ENCODE measurements at places on chromosomes 7 and 10.
A peak's percentile ranks its signal among the peaks of the same experiment; 100 is the strongest.

GRCh38 chr7:98733036-98733435 is 116.0 kb downstream of the NPTX2 start:
- DNase-seq = no peak

DNA sequence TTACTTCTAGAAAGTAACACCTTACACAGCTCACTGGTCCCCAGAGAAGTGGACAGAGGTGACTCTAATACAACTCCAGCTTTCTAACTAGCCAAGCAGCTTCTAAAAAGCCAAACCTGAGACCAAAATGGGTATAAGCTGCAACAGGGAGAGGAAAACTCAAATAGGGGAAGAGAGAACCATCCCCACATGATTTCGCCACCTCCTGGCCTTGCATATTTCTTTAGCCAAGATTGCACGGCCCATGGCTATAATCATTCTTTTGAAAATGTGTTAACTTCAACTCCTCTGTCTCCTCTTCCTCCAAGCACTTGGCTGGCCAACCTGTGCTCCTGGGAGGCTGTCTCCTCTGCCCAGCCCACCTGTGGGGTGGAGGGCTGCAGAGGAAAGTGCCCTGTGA is 28.7 kb downstream of the NUP42 start:
- no peak for DNase-seq

DNA sequence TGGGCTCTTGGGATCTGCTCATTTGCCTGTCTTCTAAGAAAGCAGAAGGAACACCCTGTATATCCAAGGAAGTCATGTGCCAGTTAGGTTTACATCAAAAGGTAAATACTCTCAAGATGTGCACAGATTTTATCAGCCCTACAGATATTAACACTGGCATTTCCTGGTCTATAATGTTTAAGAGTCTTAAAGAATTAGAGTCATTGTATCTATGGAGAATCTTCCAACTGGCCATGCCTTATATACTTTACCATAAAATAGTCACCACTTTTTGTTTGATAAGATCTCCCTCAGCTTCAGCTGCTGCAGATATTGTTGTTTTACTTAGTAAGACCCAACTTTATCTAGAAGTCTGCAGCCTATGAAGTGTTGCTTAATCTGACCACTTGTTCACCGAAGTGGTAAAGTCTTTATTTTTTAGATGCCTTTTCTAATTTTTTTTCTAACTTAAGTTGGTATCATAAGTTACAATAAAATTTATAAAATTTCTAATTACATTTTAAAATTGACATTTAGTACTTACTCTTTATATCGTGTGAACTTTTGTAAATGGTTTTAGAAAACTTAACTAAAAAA is 58.5 kb downstream of the CPED1 start:
- no peak for DNase-seq

GRCh38 chr10:122494173-122494820 is 32.9 kb downstream of the HTRA1 start:
- DNase-seq = no peak

DNA sequence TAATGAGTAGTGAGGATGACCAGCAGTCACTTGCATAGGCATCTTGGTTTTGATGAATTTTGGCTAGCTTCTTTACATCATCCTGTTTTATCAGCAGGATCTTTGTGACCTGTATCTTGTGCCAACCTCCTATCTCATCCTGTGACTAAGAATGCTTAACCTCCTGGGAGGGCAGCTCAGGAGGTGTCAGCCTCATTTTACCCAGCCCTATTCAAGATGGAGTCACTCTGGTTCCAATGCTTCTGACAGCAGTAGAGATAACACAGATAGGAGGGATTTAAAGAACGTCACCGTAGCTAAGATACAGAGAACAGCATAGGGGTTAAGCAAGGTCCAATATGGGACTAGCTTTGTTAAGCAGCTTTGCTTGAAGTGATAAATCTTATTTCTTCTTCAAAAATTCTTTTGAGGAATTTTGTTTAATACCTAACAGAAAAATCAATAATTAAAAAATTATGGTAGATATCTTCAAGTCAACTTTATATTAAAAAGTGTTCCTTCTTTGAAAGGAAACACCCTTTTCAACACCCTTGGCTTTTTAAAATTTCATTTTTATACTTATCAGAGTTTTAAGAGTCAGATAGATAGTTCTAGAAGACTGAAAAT is 39.9 kb downstream of the TMEM229A start:
- DNase-seq = no peak

- DNase-seq = no peak
These were observed 166.8 kb downstream of the USP6NL start for GRCh38 chr10:11444531-11445228.

DNA sequence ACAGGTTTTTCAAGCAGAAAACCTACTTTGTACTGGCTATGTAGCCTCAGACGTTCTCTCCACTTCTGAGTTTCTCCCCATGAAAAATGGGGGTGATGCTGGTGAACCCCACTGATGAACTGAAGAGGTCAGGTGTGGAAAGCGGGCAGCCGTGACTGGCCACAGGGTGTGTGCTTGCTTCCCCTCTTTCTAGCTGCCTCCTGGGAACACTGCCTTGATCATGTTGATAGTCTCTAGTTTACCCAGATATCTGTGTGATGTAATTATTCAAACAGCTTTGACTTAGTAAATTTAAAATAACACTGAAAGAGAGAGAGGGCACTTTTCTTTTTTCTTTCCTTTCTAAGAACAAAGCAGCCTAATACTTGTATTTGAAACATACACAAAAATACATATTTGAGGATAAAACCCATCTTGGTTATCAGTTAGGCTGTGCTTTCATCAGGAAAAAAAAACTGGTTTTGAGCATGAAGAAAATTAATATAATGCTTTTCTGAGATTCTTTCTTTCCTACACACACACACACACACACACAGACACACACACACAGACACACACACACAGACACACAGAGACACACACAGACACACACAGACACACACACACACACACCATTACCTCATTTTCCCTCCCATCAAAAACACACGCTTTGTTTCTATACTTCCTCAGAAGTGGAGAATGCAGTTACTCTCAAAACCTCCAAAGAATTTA is 76.7 kb downstream of the MACC1 start:
- DNase-seq = no peak

- no peak for DNase-seq
These were observed 39.7 kb upstream of the ZNF32 start for GRCh38 chr10:43688348-43688892.

DNA sequence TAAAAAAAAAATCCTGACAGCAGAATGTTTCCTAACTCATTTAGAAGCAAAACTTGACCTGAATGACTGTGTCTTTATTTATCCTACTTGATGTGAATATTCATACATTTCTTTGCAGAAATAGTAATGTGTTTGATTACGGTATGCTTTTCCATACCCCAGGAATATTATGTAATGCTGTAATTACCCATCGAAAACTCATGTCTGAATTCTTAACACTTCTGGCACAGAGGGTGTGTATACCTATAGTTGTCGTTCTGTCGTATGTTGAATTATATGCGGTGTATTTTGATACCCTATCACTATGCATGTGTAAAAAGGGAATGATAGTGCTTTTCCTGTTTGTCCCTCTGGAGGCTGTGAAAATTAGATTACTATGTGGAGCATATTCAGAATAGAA is 26.6 kb downstream of the SDK1 start:
- DNase-seq = no peak

DNA sequence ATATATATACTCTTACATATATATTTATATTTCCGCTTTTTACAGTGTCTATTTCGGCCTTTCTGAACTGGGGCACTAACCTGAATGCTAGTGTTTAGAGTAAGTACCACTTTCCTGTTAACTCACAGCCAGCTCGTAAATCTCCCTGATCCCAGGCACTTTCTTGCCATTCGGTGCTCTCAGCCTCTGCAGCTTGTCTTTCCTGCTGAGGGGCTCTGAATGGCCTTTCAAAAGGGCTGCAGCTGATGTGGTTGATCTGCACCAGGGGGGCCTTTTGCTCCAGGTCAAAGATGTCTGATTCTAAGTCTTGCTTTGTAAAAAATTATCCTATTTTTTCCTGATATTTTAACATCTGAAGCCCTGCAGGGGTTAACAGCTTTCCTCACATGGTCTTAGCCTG is 25.5 kb upstream of the HPS1 start:
- no peak for DNase-seq

- DNase-seq = peak; percentile 18
These were observed 170.9 kb upstream of the SMIM30 start for GRCh38 chr7:113289140-113289740.

GRCh38 chr10:102113261-102113955 is 6.8 kb downstream of the LDB1 start:
- no peak for DNase-seq

- no peak for DNase-seq
These were observed 6.0 kb upstream of the ZNRF2 start for GRCh38 chr7:30278376-30278775.

DNA sequence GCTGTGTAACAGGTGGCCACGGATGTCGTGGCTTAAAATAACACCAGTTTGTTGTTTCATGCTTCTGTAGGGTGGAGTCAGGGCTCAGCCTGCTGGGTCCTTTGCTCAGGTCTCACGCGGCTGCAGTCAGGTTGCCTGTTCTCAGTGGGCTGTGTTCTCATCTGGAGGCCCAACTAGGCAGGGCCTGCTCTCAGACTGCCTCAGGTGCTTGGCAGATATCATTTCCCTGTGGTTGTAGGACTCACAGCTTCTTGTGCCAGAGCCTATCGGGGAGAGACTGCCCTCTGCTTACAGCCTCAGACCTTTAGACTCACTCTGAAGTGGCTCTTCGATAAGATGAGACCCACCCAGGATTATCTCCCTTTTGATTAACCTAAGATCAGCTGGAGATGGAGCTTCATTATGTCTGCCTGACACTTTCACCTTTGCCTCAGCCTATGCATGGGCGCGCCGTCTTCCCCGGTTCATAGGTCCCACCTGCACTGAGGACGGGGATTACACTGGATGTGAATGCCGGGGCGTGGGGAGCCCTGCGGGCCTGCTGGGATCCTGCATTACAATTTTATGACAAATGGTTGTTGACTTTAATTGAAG is 55.3 kb downstream of the INPP5A start:
- DNase-seq = no peak

GRCh38 chr10:84563355-84563754 is 235.0 kb downstream of the CCSER2 start:
- DNase-seq = no peak

DNA sequence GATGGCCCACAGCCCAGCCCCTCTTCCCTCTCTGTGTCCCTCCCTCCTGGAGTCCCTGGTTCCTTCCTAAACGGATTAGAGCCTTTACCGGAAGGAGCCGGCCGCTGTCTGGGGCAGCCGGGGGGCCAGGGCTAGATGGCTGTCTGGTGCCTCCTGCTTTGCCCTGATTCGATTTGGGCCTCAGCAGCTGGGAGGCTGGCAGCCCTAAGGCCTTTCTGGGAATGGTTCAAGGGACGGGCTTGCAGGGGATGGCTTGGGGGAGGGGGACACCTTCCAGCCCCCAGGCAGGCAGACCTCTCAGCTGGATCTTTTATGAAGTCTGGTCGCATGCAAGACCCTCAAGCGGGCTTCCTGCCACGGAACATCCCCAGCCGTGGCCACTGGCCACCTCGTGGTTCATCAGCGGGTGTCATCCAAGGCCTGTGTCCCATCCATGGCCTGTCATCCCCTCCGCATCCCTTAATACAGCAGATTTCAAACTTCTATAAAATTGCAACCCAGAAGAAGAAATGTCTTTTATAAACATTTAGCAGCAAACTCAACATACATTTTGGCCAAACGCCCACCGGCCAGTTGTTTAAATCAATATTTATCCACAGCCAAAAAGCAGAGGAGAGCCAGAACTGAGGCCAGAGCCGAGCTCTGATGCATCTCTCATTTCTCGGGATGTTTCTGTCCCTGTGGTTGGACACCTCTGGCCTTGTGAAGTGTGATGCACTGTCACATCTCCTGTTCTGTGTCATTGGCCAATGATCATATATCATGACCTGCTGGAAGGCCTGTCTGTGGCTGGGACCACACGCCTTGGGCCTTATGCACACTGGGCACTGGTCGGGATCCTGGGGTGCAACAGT is 52.0 kb downstream of the GTF2IRD1 start:
- no peak for DNase-seq

GRCh38 chr7:38746438-38746837 is 115.3 kb upstream of the AMPH start:
- no peak for DNase-seq

DNA sequence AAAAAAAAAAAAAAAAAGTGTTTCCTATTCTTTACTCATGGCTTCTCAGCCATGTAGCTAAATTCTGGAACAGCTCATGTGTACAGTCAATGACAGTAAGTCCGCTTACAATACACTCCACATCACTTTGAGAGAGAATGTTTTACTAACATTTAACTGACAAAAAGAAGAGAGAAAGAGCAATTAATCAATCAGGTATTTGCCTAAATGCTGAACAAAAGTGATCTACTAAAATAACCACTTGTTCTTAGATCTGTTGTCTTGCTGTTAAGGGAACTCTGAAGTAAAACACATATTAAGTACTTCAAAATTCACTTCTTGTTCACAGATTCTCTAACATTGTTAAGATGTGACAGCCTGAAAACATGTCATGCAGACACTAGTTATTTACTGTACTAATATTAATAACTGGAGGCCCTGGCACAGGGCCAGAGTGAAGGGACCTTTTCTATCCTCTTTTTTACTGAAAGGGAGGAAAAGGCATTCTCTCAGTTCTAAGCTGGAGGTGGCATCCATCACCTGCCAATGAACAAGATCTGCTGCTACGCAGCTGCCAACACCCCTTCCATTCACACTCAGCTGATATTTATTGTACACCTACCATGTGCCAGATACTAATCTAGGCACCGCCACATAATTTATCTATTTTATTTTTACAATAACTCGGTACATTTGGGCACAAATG is 72.6 kb downstream of the AHR start:
- peak; percentile 79 for DNase-seq

DNA sequence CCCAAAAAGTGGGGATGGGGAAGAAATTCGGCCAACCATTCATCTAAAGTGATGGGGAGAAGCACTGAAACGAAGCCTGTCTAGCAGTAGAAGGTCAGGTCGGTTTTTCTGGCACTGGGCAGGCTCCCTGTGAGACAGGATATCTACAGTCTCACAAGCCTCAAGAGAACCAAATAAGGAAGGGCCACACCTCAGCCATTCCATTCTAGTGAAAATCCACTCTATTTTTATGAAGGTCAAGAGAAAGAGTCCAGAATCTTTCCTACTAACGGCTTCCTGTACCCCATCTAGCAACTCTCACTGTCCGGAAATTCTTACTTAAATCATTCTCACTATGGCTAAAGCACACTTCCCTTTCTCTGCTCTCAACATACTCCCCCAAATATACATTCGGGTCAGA is 267.1 kb downstream of the PRPF18 start:
- no peak for DNase-seq

GRCh38 chr7:100075418-100075817 is 6.1 kb downstream of the ZNF3 start:
- no peak for DNase-seq
